Calu3 (cell line): ENCODE measurements at places on chromosomes 16 and 17.

- no peak for DNase-seq
These were observed 84.0 kb downstream of the MSI2 start for GRCh38 chr17:57340160-57340981.

GRCh38 chr17:21817791-21818364, 125.6 kb downstream of the KCNJ18 start:
- no peak for DNase-seq

DNA sequence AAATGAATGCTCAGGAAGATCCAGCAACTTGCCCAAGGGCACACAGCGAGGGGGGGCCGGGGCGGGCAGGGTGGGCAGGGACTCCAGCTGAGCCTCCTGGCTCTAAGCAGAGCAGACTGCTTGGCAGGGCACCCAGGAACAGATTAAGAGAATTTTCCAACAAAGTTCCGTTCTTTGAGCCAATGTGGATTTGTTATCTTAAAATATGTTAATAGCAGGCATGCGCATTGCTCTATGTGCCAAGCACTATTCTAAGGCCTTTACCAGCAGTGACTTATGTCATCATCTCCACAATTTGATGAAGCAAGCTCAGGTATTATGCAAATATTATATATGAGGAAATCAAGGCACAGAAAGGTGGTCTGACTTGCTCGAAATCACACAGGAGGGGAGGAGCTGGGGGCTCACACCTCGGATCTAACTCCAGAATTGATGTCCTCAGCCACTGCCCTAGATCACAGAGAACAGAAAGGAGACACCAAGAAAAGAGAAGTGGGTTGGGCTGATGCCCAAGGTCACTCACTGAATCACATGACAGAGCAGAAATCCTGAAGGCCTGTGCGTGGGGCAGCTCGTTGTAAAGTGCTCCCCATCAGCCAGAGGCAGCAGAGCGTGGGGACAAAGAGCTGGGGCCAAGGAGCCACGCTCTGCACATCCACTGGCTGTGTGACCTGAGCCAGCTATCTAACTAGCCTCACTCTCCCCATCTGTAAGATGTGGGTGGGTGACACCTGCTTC, 23.2 kb upstream of the MEAK7 start:
- no peak for DNase-seq

DNA sequence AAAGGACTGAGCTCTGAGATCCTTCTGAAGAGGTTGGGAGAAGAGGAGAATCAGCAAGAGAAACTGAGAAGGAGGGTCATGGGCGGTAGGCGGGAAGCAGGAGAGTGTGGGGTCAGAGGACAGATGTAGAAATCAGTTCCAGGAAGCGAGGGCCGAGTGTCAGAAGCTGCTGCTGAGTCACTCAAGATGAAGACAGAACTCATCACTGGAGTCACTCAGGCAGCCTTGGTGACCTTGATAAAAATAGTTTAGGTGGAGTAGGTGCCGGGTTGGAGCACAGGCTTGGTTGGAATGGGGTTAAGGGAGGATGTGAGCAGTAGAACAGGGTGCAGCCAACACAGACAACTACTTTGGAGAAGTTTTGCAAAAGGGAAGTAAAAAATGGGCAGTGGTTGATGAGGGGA, 6.1 kb upstream of the ITGAM start:
- DNase-seq: no peak

DNA sequence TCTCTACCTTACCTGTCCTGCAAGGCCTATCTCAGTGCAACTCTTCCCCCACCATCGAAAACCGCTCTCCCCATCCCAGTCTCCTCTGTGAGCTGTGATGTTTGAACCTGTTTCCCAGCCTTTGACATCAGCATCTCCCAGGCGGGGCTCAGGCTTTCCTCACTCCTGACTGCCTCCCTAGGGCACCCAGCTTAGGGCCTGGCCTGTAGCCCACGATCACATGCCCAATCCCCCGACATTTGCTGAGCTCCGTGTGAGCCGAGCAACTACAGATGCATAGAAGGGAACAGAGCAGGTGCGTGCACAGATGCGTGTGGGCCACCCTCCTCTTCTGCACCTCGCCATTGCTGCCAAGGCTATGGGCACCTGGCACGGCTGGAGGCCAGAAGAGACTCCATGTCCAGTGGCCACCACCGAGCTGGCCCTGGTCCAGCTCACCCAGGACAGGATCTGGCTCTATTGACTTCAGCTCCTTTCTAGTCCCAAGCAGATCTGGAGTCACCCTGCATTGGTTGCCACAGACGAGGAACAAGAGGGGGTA, 35.5 kb upstream of the CMIP start:
- DNase-seq: no peak

- peak; percentile 97 for DNase-seq
These were observed 2.4 kb upstream of the ACSF2 start for GRCh38 chr17:50423553-50424159.

- DNase-seq: no peak
These were observed 8.3 kb upstream of the KIF18B start for GRCh38 chr17:44955674-44956425.

DNA sequence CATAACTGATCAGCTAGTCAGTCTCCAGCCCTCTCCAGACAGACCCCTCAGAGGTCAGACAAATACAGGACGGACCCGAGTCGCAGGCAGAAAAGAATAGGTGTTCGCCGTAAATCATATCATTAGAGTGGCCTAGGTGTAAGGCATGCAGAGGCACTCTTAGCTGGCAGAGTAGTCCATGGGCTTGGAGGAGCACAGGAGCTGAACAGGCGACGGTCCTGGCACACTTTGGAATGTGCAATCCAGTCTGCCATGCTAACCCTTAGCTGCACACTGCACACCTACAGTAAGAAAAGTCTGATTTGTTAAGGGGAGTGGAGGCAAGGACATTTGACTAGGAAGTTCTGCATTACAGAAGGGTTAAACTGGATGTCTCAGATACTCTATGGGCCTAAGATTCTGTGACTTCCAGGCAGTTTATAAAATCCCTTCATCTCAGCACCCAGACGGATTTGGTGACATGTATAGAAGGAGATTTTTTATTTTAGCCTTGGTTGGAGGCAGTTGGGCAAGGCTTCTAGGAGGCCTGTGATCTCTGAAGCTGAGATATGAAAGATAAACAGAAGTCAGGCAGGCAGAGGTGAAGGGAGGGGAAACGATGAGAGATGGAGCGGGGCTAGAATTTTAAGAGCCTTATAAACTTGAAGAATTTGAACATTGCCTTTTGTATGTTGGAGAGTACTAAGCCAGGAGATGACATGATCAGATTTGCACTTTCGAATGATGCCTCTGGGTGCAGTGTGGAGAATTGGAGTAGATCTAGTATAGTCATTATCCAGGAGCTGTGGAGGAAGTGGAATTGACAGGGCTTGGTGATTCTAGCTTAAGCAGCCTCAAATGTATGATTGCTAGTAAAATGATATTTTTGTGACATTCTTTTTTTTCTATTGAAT, 34.6 kb upstream of the SLC5A11 start:
- no peak for DNase-seq

DNA sequence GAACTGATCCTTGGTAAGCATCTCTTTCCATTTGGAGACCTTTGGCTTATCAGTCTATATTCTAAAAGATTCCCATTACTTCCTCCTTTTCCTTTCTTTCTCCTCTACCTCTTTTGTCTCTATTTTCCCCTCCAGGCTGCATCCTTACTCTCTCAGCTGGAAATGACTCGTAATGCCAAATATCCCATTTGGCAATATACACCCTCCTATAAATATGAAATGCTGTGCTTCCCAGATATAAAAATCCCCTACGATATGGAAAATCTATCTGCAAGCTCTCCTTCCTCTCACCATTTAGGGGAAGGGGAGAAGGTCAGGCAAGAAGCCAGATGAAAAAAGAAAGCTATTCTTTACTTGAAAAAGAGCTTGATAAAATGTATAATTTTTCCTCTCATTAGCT, 39.9 kb downstream of the XPO6 start:
- no peak for DNase-seq

DNA sequence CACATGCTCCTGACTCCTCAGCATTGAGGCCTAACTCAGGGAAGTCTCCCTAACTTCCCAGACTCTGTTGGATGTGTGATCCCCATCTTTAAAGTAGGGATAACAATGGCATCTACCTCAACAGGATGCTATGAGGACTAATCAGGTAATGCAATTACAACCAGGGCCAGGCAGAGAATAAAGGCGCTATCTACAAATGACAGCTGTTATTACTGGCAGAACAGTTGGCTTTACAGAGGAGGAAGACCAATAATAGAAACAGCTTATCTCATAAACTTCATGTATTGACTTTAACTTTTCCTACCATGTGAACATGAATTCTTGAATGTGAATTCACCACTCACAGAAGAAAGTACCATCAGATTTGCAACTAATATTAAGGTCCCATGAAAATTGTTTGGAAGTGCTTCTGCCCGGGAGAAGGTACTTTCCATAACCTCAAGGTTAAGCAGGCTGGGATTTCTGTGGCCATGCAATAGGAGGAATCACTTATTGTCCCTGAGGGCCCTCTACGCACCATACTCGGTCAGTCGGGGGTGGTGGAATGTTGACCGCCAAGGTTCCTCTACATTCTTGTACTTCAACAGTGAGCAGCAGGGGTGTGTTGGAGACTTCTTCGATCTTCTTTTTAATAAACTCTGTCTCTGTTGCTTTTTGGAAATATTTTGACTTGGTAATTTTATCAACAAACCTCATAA, 22.6 kb upstream of the ERN1 start:
- no peak for DNase-seq

DNA sequence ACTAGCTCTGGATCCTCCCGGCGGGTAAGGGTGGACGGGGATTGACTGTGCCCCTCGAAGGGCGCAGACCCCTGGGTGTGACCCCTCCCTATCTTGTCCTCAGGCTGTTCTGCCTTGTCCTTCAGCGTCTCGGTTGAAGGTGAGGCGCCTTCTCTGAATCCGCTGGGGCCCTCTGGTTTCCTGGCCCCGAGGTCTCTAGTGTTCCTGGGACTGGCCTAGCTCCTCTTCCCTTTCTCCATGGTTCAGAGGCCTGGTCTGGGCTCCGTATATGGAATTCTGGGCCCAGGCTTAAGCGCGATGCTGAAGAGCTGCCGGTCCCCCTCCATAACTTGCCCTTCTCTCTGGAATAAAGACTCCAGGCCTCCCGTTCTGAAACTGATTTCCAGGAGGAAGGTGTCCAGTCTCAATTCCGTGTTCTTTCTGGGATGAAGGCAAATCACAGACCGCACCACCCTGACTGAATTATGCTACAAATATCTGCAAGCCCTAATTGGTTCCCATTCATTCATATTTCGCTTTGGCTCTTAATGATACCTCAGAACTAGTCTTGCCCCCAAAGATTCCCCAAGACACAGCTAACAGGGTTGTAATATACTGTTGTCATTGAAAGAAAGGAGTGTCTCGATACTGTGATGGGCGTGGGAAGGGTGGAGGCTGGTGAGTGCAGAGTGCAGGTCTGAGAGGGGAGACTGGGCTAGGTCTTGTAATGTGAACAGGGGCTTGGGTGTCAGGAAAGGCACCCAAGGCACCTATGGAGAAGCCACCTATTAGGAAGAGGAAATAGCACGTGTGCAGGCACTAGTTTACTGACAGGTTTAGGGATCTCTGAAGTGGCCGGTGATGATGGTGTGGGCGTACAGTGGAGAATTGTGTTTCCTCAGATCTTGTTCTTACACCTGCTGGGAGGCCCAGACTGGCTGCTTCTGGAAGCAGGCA, 851 bp downstream of the EDC4 start:
- no peak for DNase-seq
